SJSA1 (cell line): ENCODE measurements at places on chromosomes 4 and X. TPM values are rescaled to one million over a fixed set of nuclear protein-coding genes. Genes with fewer than 3 reads are reported as not detected.

DNA sequence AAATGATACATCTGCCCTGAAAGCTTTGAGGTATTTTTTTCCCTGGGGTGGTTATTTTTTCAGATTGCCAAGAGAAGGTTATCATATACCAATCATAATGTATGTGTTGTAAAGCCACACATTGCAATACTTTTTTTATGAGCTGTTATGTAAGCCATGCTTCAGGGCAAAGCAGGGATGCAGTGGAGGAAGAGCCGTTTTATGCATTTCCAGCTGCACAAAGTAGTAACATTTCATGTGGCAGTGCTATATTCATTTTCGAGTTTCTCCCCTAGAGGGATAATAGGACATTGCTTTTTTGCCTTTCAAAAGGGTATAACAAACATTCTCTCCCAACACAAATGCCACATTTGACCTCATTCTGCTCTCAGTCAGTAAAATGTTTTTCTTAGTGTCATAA is 68.5 kb downstream of the GALNT7 start:
- DNase-seq = no peak

DNA sequence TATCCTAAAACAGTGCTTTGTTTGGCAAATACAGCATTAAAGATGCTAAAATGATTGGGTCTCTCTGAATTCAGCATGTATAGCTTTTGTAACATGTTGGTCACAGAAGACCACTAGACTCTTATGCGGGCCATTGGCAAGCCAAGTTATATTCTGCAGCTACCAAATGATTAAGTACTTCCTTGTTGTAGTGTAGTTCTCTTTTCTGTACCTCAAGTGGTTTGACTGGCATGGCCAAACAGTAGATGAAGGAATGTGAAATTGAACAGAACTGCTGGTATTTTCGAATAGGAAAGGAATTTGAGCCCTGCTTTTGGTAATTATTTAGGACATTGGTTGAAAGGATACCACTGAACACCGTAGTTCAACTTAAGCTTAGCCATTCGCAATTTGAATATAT is 193.9 kb upstream of the GPC4 start:
- DNase-seq = no peak

DNA sequence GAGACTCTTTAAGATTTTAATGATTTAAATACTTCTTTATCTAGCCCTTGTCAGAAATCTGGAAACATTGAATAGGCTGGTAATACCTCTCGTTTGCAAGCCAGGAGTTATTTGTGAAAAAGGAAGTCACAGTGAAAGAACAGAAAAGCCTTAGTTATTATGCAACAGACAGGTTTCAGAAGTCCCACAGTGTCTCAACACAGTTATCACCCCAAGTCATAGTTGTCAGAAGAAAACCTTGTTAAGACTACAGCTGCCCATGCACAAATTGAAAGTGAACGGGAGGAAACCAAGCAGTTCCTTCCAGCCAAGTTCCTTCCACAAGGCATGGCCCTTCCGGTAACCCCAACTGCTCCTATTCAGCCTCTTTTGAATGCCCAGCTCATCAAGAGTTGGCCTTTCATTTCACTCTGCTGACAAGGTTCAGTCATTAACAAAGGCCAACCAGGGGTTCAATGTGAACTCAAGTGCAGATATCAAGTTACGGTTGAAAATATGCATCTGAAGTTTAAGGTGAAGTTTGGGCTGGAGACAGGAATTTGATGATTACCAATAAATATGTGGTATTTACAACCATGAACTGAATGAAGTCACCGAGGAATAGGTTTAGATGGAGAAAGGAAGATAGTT is 15.6 kb downstream of the ALPK1 start:
- no peak for DNase-seq

- DNase-seq = no peak
Observed at GRCh38 chr4:85402371-85402770, 72.6 kb upstream of the ARHGAP24 start.

GRCh38 chrX:71545364-71545763 is 12.5 kb downstream of the OGT start:
- DNase-seq = no peak

GRCh38 chrX:19840899-19841648 is 46.3 kb downstream of the SH3KBP1 start:
- DNase-seq = no peak

- no peak for DNase-seq
Observed at GRCh38 chrX:118347736-118348135, 1.8 kb downstream of the WDR44 start.

DNA sequence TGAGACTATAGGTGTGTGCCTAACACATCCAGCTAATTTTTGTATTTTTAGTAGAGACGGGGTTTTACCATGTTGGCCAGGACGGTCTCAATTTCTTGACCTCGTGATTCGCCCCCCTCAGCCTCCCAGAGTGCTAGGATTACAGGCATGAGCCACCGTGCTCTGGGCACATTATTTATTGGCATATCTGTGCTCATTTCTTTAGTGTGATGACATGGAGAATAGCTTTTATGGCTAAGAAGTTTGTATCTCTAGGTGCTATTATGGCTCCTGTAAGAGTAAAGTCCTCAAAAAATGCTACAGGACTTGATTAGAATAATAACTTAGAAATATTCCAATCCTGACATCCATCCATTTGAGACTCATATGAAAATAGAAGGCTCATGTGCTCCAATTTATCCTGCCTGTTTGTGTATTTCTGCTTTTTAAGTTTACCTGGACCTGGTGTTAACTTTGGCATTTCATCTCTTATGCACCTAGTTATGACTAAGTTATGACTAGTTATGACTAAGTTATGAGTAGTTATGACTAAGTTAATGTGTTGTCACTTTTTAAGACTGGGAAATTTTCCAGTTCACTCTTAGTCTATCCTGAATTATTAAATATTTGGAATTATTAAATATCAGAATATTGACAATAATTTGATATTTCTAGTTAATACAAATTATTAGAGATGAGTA is 36.4 kb upstream of the UNC5C start:
- no peak for DNase-seq

GRCh38 chr4:38386005-38386551 is 277.9 kb upstream of the KLF3 start:
- no peak for DNase-seq

DNA sequence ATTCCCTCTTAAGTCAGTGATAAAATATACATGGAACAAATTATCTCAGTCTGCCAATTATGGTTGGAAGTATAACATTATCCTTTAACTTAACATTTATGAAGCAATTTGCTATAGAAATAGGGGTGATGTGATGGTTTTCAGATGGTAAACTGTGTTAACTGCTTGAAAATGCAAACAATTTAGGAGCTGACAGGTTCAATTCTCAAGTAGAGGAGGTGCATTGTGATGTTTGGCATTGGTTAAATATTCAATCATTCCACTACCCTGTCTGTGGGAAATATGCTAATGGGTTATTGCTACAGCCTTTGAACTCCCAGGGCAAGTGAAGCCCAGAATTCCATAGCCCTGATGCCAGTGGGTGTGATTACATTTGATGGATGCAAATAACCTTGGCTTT is 243.4 kb upstream of the GK2 start:
- no peak for DNase-seq

DNA sequence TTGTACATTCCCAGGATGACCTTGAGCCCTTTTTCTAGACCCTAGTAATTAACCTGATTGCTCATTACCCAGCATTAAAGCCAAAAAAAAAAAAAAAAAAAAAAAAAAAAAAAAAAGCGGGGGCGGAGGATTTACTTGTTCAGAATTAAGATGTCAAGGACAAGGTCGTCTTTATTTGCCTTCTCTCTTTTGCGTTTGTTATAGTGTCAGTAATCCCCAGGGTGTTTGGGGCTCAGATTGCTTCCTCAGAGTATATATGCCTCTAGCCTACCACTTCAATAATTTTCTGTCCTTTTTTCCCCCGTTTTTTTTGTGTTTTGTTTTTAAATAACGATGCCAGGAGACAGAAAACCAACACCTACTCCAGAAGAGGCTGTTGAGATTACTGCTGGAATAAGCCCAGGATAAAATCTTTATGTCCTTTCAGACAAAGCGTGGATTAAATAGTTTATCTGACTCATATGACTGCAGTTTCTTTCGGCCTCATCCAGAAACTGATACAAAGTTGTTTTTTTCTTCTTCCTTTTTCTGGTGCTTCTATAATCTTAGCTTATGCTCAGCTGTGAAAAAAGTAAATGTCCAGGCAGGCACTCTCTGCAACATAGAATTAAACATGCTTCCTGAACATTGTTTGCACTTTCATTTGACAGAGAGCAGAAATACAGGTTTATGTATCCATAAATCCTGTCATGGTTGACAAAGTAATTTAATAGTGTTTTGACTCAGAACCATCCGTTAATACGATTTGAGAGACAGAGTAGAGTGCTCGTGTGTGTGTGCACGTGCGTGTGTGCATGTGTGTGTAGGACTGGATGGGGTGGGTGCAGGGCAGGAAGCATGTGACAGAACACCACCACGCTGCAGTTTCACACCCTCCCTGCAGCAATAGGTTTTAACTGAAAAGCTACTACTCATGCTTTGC is 138.6 kb downstream of the AFF1 start:
- no peak for DNase-seq

- no peak for DNase-seq
Observed at GRCh38 chrX:111662292-111662691, 18.7 kb upstream of the ALG13 start.

DNA sequence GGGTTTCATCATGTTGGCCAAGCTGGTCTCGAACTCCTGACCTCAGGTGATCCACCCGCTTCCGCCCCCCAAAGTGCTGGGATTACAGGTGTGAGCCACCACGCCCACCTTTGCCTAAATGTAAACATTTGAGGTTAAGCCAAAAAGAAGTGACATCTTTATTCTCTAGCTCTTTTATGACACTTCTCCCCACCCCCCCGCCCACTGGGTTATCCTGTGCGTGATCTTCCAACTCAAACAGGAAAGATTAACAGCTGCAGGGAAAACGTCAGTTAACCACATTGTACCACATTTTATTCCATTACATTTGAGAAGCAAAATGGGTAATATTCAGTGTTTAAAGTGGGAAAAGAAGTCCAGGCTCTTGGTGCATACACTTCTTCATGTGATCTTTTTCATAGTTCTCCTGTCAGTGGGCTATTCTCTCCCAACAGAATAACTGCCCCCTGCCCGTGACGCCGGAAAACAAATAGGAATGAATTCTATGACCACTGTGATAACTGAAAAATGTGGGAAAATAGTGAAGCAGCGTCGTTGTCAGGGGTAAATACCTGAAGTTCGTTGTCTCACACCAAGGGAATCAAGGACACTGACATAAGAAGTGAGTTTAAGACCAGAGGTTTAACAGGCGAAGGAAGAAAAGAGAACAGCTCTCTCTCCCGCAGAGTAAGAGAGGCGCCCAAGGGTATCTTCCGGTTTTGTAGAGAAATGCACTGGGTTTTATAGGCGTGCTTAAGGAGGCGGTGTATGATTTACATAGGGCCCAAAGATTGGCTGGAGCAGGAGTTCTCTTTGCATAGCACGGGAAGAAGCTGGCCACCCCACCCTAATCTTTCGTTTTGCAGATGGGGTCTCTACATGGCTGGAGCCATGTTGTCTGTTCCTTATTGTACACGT is 9.7 kb upstream of the SRD5A3 start:
- DNase-seq = no peak

The DMD gene
- total RNA-seq = 6.8 and 8.9 TPM in 2 replicates

The HSFX2 gene
- not detected in 2 replicates for total RNA-seq

The FAM53A gene
- 0.39 TPM in 1 of 2 replicates, not detected in the other for total RNA-seq

The MBNL3 gene
- total RNA-seq = 0.03 and 0.11 TPM in 2 replicates

The SORBS2 gene
- total RNA-seq = 9.0 and 17.4 TPM in 2 replicates

The MAP3K15 gene
- total RNA-seq = not detected in 2 replicates
